ENCODE measurements at places on chromosomes 1 and 21.
A peak's percentile ranks its signal among the peaks of the same experiment; 100 is the strongest.

GRCh38 chr1:117561071-117561470 is 44.8 kb upstream of the TENT5C start:
- DNase-seq, result no peak

- DNase-seq, result no peak
Measured at GRCh38 chr21:44903050-44903685, 17.5 kb downstream of the ITGB2 start.

- no peak for DNase-seq
Measured at GRCh38 chr1:241608379-241609033, 31.7 kb downstream of the CHML start.

- peak; percentile 7 for DNase-seq
Measured at GRCh38 chr1:91124989-91125417, 103.2 kb upstream of the ZNF644 start.

DNA sequence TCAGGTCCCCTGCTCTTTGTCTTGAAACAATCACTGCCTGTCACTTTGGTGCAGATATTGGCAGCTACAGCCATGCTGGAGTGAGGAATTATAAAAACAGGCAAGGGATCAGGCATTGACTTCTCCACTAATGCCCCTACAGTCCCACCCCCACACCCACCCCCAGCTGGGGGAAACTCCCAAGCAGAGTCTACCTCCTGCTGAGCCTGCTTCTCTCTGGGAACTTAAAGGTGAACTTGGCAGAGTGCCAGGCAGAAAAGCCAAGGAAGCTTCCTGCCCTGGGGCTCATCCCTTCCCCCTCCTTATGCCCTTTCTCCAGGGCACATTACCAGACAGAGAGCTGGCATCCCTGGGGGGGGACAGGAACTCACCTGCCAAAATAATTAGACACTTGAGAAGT is 6.7 kb downstream of the NCMAP start:
- no peak for DNase-seq

- DNase-seq, result no peak
Measured at GRCh38 chr1:61073871-61074270, 8.5 kb upstream of the NFIA start.

- DNase-seq, result no peak
Measured at GRCh38 chr1:220889848-220890287, 10.6 kb downstream of the HLX start.

- no peak for DNase-seq
Measured at GRCh38 chr1:198003468-198003867, 86.3 kb downstream of the LHX9 start.

DNA sequence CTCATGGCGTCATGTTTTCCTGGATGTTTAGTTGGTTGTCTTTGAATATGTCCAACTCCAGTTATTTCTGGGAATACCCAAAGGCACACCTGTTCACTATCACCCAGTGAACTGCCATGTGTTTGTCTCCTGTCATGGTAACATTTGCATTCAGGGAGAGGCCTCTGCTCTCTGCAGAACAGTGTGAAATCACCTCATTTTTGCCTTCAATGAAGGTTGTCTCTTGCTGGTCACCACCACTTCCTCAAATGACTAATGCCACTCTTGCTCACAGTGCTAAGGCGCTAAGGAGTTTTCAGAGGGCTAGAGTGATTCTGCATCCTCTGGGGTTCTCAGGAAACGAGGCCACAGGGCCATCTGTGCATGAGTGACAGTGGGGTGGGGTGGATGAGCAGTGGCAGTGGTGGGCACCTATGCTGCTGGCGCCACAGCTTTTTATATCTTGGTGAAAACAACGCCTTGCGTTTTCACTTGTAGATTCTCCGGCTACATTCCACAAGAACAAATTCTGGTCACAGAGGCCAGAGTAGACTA is 60.0 kb upstream of the ATP5PO start:
- peak; percentile 73 for DNase-seq

- DNase-seq, result no peak
Measured at GRCh38 chr21:36211660-36212512, 55.3 kb downstream of the DOP1B start.

DNA sequence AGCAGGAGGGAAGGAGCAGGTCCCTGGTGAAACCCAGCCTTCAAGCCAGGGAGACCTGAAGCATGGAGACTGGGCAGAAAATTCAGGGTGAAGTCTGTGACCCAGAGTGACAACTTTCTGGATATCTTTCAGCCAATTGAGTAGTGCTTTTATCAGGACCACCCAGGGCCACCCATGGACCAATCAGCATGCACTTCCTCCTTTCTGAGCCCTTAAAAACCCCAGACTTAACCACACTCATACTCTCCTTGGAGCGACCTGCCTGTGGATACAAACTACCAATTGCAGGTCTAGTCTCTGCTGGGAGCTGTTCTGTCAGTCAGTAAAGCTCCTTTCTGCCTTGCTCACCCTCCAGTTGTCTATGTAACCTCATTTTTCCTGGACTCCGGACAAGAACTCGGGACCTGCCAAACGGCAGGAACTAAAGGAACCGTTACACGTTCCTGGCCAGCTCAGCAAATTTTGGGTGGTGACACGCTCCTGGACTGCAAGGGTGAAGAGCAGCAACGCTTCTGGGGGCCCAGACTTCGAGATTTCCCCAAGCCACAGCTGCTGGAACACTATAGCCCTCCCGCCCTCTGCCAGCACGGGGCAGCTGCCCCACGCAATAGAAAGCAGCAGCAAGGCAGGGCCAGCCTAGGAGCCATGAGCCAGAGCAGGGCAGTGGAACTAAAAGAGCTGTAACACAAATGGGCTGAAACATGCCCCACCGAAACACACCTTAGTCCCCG is 1183.4 kb downstream of the AMY1C start:
- no peak for DNase-seq

DNA sequence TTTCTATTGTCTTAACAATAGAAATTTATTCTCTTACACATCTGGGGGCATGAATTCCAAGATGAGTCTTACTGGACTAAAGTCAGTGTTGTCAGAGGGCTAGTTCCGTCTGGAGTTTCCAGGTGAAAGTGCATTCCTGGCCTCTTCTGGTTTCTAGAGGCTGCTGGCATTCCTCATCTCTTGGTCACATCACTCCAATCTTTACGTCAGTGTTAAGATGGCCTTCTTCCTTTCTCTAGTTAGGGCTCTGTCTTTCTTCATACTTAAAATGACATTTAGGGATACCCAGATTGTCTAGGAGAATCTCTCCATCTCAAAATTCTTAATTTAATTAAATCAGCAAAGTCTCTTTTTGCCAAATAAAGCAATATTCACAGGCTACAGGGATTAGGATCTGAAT is 13.3 kb upstream of the PDC start:
- no peak for DNase-seq

- no peak for DNase-seq
Measured at GRCh38 chr1:16126160-16126559, 29.7 kb downstream of the EPHA2 start.

GRCh38 chr1:185480545-185480944 is 163.5 kb upstream of the IVNS1ABP start:
- no peak for DNase-seq

GRCh38 chr21:31331231-31331630 is 12.8 kb downstream of the TIAM1 start:
- no peak for DNase-seq

- no peak for DNase-seq
Measured at GRCh38 chr21:31447505-31447904, 103.4 kb upstream of the TIAM1 start.

DNA sequence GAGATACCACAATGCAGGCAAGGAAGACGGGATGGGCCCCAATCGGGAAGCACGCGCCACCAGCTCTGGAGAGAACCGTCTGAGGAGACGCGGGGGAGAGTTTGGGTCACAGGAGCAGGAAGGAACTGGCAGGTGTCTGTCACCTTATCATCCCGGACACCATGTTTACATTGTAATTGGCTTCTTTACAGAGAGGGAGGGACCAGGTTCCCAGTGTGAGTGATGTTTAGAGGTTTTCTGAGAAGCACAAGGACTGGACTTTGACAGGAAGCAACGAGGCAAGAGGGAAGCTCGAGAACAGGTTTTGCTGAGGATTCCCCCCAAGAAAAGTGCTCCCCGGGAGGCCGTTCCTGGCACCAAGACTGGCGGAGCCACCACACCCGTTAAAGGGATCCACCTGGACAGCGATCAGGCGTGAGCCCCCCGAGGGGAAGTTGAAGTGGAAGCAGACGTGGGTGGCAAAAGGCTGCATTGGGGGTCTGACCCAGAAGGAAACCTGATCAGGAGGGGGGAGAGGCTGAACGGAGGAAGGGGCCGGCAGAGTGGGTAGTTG is 957 bp downstream of the EPS15 start:
- DNase-seq, result peak; percentile 35

DNA sequence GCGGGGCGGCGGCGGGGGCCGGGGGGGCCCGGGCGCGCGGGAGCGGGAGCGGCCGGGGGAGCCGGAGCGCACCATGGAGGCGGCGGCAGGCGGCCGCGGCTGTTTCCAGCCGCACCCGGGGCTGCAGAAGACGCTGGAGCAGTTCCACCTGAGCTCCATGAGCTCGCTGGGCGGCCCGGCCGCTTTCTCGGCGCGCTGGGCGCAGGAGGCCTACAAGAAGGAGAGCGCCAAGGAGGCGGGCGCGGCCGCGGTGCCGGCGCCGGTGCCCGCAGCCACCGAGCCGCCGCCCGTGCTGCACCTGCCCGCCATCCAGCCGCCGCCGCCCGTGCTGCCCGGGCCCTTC is 546 bp downstream of the SKI start:
- DNase-seq, result no peak

GRCh38 chr1:59079434-59080140 is 217.3 kb upstream of the FGGY start:
- no peak for DNase-seq

DNA sequence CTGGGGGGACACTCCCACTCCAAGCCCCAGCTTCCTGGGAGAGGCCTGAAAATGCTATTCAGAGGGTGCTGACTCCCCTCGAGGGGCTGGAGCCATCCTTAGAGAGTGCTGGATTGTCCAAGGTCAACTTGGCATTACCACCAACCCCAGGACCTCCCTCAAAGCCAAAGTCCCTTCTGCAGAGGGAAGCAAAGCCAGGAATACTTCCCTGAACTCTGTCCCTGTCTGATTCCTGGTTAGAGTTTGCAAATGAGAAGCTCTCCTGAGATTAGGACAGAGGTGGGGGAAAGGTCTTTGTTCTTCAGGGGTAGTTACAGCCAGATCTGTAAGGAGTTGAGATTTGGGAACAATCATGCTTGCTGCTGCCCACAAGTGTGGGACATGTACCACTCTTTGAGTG is 45.3 kb downstream of the TLR5 start:
- no peak for DNase-seq

DNA sequence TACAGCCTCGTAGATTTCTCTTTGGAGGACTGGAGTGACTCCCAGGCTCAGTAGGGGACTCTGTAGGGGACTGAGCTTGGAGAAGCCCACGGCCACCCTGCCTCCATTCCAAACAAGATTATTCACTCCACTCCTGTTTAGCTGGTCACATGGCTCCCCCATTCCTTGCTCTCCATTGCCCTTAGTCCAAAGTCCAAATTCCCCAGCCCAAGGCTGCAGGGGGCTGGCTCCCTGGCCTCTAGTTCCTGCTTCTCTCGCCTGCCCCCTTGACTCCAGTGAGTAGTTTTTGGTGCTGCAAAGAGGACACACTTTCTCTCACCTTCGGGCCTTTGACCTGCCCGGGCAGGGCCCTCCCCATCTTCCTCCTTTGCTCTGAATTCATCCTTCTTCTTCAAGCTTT is 403.3 kb downstream of the KIF26B start:
- no peak for DNase-seq

DNA sequence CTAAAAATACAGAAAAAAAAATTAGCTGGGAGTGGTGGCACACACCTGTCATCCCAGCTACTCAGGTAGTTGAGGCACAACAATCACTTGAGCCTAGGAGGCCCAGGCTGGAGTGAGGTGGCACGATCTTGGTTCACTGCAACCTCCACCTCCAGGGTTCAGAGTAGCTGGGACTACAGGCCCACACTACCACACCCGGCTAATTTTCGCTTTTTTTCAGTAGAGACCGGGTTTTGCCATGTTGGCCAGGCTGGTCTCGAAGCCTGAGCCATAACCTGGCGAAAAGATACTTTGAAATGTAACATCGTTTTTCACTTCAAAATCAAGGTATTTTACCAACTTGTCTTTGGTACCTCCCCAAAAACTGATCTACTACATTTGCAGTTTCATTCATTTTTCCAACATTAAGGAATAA is 6.1 kb downstream of the GAS5 start:
- no peak for DNase-seq

- no peak for DNase-seq
Measured at GRCh38 chr1:65890201-65890843, 97.6 kb downstream of the PDE4B start.

DNA sequence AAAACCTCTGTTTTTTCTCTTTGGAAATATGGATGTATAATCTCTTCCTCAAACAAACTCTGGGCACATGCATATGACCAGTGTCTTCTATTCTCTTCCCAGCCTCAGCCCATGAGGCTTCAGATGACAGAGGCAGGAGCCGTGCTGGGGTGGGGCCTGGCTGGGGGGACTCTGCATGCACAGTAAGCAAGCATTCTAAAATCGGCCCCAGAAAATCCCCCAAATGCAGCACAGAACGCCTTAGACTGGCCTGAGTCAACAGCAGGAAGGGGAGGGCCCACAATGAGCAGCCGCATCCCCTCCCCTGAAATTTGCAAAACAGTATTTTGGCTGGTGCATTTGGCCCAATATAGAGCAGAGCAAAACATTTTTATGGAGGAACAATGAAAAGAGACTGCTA is 47.8 kb downstream of the ITPKB start:
- peak; percentile 57 for DNase-seq

- DNase-seq, result no peak
Measured at GRCh38 chr1:202589190-202589930, 120.9 kb downstream of the SYT2 start.

- no peak for DNase-seq
Measured at GRCh38 chr1:196131691-196132090, 476.5 kb downstream of the KCNT2 start.

DNA sequence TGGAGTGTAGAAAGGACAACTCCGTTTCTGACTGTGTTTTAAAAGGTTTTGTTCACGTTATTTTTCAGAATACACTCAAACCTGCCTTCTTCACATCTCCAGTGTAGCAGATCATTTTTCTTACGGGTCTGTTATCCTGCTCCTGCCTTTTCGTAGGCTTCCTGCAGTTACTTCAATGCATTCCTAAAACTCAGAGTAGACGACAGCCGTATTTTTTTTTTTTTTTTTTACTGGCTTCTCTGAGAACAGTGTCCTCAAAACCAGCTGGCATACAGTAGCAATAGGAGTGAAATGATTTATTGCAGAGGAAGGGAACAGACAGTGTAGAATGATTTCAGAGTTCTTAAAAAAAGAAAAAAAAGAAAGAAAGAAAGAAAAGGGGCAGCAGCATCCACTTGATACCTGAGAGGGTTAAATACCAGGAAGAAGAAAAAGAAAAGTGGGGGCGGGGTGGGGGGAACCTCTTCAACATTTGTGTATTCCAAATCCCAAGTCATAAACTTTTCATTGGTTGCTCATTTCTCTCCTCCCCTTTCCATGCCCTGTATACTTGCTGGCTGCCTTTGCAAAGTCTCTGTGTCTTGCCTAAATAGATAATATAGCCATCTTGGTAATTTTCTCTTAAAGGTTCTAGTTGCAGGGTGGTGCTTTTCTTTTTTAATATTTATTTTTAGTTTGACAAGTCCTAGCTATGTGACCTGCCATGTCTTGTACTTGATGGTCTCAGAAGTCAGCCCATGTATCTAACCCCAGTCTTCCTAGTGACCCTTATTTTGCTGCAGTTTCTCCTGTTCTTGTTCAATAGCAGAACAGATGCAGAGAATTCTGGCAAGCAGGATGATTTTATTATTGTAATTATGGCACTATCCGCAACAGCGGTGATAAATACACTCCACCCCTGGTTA is 2.8 kb downstream of the TGFB2 start:
- no peak for DNase-seq

GRCh38 chr1:157177733-157178394 is 39.7 kb upstream of the ETV3 start:
- DNase-seq, result no peak

- no peak for DNase-seq
Measured at GRCh38 chr1:69697340-69697739, 129.6 kb downstream of the LRRC7 start.

All from activated gamma-delta T cell treated with Interleukin-2 at 50 U/mL for 16 hours (primary cell).